Activated naive CD8-positive, alpha-beta T cell treated with anti-CD3 and anti-CD28 coated beads, Interleukin-2, amount 50 U/mL, for 24 hours (primary cell): ENCODE measurements at places on chromosomes 12 and 14.

DNA sequence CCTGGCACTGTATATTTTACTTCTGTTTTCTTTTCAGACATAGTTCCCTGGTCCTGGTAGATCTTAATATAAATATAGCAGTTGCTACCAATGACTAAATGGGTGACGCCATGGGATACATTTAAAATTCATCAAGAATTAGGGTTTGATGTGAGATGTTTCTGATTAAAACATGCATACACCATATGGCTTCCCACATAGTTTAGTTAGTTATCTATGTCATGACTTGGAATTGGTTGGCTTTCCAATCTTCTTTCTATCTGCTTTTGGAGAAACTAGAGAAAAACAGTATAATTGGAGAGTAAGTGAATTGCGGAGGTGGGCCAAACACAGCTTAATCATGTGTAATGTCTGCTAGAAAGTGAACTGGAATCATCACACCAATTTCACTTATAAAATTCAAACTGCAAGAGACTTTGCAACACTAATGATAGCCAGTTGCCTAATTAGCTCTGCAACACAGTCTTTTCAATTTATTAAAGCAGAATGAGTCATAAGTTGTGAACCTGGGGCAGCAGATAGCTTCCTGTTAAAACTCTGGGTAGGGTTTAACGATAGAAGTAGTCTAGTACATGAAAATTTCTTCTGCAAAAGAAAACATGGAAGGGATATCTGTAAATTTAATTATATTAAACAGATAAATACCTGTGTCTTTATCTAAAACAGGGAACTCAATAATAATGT, 295.2 kb downstream of the SLC16A7 start:
- H3K4me3 ChIP-seq: no peak overlapping the region
- no peaks in the 10 kb centered on the region for H3K27me3 ChIP-seq
- no peaks in the 10 kb centered on the region for H3K4me1 ChIP-seq

GRCh38 chr12:76641073-76641472, 81.5 kb upstream of the OSBPL8 start:
- no peaks in the 10 kb centered on the region for H3K36me3 ChIP-seq
- H3K4me3 ChIP-seq: no peak overlapping the region
- H3K4me1 ChIP-seq: peaks cover 12% of the 10 kb centered on the region

DNA sequence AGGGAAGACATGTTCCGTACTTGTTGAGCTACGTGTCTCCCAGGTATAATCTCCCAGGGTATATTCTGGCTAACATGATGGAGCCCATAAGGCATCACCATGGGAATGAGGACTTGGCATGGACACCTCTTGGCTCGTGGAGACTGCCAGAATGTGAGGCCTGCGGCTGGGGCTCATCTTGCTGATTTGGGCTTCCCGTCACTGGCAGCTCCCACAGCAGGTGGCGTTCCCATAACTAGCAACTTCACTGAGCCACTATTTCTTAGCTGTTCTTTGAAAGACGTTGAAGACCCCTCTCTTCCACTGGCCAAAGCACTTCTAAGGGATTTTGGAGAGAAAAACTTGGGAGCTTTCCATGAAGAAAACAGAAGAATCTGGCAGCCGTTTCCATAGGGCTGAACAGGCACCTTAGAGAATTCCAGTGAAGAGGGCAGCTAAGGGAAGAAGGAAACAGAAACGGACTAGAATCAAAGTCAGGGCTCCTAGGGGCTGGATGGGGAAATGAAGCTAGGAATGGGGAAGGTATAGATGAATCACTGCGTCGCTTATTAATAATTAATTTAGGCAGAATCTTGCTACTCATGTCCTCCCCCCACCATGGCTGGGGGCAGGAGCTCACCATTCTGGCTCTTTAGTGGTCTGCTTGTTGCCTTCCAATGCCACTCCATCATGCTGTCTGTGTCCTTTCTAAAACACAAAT, 39.7 kb upstream of the FOS start:
- no peak for DNase-seq
- H3K4me3 ChIP-seq: no peak overlapping the region
- H3K27ac ChIP-seq: no peak overlapping the region
- peaks cover 4% of the 10 kb centered on the region for H3K4me1 ChIP-seq
- H3K27me3 ChIP-seq: no peaks in the 10 kb centered on the region

DNA sequence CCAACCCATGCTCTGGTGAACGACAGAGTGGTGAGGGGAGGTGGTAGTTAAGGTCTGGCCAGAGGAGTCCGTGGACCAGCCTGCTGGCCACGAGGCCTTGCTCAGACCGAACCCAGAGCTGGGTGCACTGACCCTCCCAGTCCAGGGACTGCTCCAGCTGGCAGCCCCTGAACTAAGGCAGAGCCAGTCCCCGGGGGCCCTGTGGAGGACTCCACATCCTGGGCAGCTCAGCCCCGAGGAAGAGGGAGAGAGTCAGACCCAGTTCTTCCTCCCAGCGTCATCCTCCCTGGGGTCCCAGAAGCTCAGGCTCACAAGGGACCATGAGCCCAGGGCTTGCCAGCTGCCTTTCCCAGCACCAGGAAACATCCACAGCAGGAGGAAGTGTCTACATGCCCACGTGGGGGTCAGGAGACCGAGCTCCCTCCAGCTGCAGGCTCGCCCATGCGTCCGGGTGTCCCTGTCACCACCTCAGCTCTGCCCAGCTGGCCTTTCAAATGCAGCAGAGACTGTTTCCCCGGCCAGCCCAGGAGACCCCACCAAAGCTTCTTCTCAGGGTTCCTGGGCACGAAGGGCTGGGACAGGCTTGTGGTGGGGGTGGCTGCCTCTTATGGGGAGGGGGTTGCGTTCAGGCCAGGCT, 194.4 kb downstream of the KIF26A start:
- H3K36me3 ChIP-seq: no peaks in the 10 kb centered on the region
- H3K27ac ChIP-seq: no peak overlapping the region
- DNase-seq: no peak
- H3K4me3 ChIP-seq: no peak overlapping the region

- DNase-seq: no peak
- no peaks in the 10 kb centered on the region for H3K36me3 ChIP-seq
Measured at GRCh38 chr12:41612892-41613557, 424.9 kb downstream of the PDZRN4 start.

GRCh38 chr12:119990382-119990874, 1.4 kb downstream of the BICDL1 start:
- H3K4me1 ChIP-seq: peaks cover 58% of the 10 kb centered on the region
- no peak for DNase-seq
- H3K27ac ChIP-seq: peak overlapping the region; percentile 90
- H3K27me3 ChIP-seq: peaks cover 2% of the 10 kb centered on the region

GRCh38 chr12:10381928-10382628, 7.8 kb downstream of the KLRK1 start:
- peak overlapping the region; percentile 97 for H3K27ac ChIP-seq
- H3K27me3 ChIP-seq: no peaks in the 10 kb centered on the region
- H3K4me1 ChIP-seq: peaks cover 88% of the 10 kb centered on the region
- peak overlapping the region; percentile 88 for H3K4me3 ChIP-seq

- peaks cover 41% of the 10 kb centered on the region for H3K36me3 ChIP-seq
- no peak overlapping the region for H3K4me3 ChIP-seq
- DNase-seq: peak; percentile 54
- peak overlapping the region; percentile 66 for H3K27ac ChIP-seq
- H3K27me3 ChIP-seq: no peaks in the 10 kb centered on the region
- peaks cover 11% of the 10 kb centered on the region for H3K4me1 ChIP-seq
Measured at GRCh38 chr14:103679351-103679750, 35.9 kb downstream of the XRCC3 start.

DNA sequence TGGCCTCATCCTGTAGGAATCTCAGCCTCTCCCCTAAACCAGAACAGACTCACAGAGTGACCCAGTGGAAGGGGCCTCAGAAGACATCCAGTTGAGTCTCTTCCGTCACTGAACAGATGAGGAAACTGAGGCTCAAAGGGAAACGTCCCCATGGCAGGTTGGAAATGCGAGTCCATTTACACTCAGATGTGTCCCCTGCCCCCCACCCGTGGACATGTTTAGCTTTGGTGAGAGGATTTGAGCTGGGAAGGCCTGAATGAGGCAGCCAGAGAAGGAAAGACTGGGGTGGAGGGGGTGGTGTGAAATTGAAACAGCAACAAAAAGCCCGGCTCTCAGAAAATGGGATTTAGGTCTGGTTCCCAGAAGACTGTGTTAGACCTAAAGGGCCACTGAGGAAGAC, 1.7 kb downstream of the FAIM2 start:
- no peak overlapping the region for H3K27ac ChIP-seq
- peaks cover 25% of the 10 kb centered on the region for H3K27me3 ChIP-seq
- no peaks in the 10 kb centered on the region for H3K36me3 ChIP-seq
- peaks cover 6% of the 10 kb centered on the region for H3K4me1 ChIP-seq
- no peak overlapping the region for H3K4me3 ChIP-seq

DNA sequence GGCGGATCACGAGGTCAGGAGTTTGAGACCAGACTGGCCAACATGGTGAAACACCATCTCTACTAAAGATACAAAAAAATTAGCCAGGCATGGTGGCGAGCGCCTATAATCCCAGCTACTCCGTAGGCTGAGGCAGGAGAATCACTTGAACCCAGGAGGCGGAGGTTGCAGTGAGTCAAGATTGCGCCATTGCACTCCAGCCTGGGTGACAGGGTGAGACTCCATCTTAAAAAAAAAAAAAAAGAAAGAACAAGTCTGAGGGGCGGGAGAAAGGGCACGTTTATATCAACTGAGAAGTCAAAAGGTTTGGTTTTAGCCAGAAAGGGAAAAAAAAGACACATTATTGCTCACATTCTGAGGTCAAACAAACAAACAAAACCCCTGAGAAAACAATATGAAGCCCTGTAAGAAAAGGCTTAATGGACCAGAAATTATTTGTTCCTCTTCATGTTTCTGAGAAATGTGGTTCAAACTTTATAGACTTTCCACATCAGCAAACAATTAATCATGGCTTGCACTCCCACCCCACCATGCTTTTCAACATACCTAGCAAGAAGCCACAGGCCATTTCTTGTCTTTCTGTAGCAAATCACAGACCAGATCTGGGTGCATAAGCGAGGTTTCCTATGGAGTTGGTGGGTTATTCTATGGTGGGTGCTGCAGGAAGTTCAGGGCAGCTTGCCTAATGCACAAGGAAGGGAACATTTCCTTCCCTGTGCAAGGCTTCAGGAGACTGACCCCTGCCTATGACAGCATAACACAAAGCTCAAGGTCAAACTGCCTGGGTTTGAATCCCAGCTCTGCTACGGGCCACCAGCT, 80.1 kb downstream of the SSPN start:
- peak overlapping the region; percentile 16 for H3K27ac ChIP-seq
- H3K4me3 ChIP-seq: no peak overlapping the region
- H3K4me1 ChIP-seq: peaks cover 43% of the 10 kb centered on the region
- H3K36me3 ChIP-seq: no peaks in the 10 kb centered on the region

GRCh38 chr12:31568498-31568897, 22.4 kb downstream of the DENND5B start:
- no peak overlapping the region for H3K27ac ChIP-seq
- no peak for DNase-seq

DNA sequence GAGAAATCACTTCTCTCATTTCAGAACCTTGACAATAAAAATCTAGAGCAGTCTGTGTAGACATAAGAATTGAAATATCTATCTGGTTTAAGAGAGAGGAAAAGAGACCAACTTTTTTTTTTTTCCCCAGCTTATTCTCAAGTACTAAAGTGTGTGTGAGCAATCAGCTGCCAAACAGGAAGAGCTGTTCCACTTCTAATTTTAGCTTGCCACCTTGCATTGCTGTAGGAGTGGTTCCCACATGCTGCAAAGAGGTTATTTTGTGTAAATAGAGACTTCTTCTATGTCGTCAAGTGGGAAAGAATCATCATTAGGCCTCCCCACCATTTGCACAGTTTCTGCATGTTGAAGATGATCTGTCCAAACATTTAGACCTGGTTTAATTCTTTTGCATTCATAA, 142.6 kb downstream of the NPAS3 start:
- DNase-seq: no peak
- H3K27ac ChIP-seq: no peak overlapping the region
- H3K4me1 ChIP-seq: no peaks in the 10 kb centered on the region
- no peaks in the 10 kb centered on the region for H3K27me3 ChIP-seq
- H3K4me3 ChIP-seq: no peak overlapping the region

GRCh38 chr12:42730291-42730690, 140.7 kb upstream of the PRICKLE1 start:
- H3K4me3 ChIP-seq: no peak overlapping the region
- no peak overlapping the region for H3K27ac ChIP-seq
- DNase-seq: no peak
- no peaks in the 10 kb centered on the region for H3K36me3 ChIP-seq
- H3K27me3 ChIP-seq: no peaks in the 10 kb centered on the region

- no peaks in the 10 kb centered on the region for H3K36me3 ChIP-seq
- H3K27ac ChIP-seq: no peak overlapping the region
- H3K4me1 ChIP-seq: no peaks in the 10 kb centered on the region
- no peak overlapping the region for H3K4me3 ChIP-seq
Measured at GRCh38 chr12:81365284-81365683, 287.4 kb downstream of the ACSS3 start.

DNA sequence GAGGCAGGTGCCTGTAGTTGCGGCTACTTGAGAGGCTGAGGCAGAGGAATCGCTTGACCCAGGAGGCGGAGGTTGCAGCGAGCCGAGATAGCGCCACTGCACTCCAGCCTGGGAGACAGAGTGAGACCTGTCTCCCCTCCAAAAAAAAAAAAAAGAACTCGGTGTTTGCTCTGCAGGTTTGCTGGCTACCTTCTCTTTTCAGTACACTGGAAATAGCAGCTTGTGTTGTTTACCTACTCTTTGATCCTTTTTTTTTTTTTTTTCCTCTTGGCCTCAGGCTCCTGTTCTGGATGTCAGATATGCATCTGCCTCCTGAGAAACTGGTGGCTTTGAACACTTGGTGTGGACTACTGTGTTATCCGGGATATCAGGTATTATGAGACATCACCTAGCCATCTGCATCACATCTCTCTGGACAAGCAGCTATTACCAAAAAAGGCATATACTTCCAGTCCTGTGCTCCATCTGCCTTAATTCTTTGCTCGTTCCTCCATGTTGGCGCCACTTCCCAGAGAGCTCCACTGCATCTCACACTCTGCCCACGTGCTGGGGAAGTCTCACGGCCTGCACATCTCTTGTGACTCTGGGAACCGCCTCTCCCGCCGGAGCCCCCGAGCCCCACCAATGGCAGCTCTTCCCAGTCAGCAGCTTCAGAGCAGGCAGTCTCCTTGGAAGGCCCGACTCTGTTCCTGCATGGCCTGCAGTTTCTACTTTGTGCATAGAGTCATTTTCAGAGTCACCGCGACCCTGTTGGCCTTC, 50.9 kb upstream of the TRAF3 start:
- no peak for DNase-seq
- no peaks in the 10 kb centered on the region for H3K27me3 ChIP-seq
- H3K4me1 ChIP-seq: no peaks in the 10 kb centered on the region

GRCh38 chr12:84802161-84802560, 110.4 kb downstream of the SLC6A15 start:
- H3K4me1 ChIP-seq: no peaks in the 10 kb centered on the region
- no peak overlapping the region for H3K27ac ChIP-seq
- DNase-seq: no peak
- H3K4me3 ChIP-seq: no peak overlapping the region
